ENCODE measurements at places on chromosomes 3 and 15.

- no peak for DNase-seq
Measured at GRCh38 chr3:150497956-150498355, 48.3 kb downstream of the SERP1 start.

GRCh38 chr15:100332721-100333120 lies 9.1 kb downstream of the ADAMTS17 start:
- no peak for DNase-seq

DNA sequence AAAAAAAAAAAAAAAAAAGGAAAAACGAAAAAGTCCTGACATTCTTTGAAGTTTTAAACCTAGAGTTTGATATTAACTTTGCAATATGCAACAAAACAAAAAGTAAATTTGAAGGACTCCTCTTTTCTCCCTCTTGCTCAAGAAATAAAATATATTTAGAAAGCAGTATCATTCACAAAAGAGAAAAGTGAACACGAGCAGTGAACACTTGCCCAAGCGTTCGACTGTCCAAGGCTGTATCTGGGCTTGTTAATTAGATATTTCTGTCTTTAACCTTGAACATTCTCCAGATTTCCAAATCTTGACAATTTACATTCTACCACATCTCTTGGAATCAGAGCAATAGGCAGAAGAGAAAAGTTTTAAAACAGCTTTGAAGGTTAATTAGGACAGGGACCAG lies 357.7 kb downstream of the TIGIT start:
- DNase-seq, result no peak

DNA sequence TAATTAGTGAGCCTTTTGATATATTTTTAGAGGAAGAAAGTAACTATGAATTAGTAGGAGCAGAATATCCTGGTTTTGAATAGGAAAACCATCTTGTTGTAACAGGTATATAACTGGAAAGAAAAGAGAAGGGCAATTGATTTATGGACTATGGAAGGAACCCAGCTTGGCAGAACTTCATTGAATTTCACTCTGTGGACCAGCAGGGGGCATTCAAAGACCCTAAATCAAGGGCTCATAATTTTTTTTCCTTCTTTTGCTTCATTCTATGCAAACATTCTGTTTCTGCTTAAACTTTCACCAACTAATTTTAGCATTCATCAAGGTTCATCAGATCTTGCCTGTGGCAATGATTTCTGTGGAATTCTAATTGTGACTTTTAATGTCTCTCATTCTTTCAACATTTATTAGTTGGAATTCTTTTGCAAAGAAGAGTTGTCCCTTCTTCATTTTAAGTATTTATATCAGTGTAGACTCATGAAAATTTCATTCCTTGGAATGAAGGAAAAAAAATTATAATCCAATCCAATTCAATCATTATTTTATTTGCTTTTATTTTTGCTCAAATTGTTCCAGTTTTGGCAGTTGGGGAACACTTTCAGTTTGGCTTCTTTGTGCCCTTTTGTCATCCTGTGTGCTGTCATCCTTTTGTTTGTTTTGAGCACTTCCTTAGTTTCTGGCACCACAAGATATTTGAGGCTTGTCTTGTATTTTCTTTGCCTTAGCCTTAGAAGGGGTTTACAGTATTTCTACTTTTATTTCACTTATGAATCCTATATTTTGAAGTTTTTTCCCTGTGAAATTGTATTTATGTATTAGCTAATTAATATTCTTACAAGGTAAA lies 30.4 kb downstream of the NXPE3 start:
- no peak for DNase-seq

DNA sequence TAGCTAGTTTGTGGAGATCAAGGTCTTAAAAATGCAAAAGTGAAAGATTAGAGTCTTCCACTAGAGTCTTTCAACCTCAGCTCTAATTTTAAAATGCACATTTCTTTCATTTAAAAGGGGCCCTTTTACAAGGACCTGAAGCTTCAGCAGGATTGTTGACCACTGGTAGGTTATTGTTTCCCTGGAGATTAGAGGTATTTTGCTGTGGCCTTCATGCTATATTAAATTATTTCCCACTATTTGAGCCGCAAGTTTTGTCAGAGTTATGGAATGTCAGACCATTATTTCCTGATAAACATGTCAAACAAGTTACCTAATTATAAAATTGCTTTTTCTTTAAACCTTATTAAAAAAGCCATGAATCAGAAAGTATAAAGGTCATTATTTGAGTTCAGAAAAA lies 103.1 kb upstream of the CCNL1 start:
- DNase-seq, result no peak

GRCh38 chr3:9761919-9762318 lies 7.8 kb downstream of the CAMK1 start:
- no peak for DNase-seq

- no peak for DNase-seq
Measured at GRCh38 chr15:83067638-83067962, 548 bp upstream of the BTBD1 start.

- DNase-seq, result no peak
Measured at GRCh38 chr3:135161425-135161824, 366.4 kb downstream of the EPHB1 start.

GRCh38 chr3:59381282-59381681 lies 331.5 kb upstream of the CFAP20DC start:
- no peak for DNase-seq

DNA sequence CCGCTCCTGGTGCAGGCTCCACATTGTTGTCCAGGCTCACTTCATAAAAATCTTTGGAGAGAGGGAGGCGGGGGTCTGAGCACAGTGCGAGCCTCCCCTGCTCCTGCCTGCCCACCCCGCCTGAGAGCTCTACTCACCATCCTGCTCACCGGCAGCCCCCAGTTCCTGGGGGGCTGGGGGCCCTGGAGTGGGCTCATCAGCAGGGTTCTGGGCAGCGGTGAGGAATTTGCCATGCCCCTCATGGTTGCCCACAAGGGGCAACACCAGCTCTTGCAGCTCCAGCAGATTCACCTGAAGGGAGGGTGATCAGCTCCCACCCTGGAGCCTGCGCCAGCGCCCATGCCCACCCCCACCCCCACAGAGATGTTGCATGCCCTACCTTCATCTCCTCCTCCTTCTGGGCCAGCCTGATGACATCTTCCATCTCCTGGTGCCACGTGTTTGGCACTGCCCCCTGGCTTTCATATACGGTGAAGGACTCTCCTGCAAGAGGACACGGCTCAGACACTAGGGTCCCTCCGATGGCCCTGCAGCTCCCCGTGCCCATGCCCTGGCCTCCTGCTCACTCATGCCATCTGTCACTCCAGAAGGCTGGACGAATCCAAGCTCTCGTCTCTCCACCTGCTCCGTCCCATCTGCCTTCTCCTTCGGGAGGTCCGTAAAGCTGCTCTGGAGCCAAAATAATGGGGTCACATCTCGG lies 162.1 kb downstream of the TBC1D2B start:
- no peak for DNase-seq

DNA sequence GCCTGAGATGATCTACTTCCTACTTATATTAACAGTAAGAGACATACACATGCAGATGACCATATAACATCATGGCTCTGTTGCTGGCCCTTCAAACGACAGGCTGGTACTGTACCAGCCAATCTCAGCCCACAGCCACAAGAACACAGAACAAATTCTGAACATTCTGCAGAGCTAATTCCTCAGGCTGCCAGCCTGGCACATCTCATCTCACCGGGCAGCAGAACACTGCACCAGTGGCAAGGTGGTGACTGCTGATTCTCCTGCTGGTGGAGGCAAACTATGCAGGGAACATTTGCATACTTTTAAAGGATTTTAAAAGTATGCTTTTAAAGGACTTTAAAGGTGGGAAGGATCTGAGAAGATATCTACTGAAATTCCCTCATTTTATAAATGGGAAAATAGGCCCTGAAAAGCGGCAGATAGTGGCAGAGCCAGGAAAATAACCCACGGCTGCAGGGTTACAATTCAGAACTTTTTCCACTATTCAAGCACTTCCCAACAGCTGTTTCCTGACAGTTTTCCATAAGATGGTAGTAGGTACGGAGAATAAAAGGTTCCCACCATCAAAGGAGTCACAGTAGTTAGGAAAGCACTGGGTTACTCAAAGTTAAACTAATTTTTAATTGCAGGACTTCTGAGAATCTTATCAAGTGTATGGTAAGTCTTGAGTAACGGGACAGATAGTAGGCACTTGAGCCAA lies 37.3 kb downstream of the SUMF1 start:
- no peak for DNase-seq

DNA sequence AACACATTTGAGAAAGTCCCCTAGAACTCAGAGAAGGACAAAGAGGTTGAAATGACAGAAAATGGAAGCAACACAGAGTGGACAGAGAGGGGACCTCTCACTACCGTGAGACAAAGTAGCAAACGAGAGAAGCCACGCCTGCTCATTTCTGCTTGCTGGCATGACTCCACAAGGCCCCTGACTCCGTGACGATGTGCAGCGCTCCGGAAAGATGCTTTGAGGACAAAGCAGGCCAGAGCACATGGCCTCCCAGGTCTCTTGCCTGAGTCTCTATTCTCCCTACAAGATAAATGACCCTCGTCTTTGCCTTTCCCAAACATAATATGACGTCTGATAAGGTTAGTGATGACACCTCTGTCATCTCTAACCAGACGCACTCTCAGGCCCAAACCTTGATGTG lies 63.8 kb upstream of the CTSH start:
- no peak for DNase-seq

DNA sequence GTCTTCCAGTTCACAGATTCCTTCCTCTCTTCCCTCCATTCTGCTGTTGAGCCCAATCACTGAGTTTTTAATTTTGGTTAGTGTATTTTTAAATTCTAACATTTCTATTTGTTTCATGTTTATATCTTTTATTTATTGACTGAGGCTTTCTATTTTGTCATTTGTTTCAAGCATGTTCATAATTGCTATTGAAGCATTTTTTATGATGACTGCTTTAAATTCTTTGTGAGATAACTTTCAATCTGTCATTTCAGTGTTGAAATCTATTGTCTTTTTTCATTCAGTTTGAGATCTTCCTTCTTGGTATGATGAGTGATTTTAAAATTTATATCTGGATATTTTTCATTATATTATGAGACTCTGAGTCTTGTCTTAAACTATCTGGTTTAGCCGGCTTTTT lies 192.3 kb downstream of the RPLP1 start:
- DNase-seq, result no peak

- DNase-seq, result no peak
Measured at GRCh38 chr3:178915365-178915764, 156.2 kb downstream of the ZMAT3 start.

DNA sequence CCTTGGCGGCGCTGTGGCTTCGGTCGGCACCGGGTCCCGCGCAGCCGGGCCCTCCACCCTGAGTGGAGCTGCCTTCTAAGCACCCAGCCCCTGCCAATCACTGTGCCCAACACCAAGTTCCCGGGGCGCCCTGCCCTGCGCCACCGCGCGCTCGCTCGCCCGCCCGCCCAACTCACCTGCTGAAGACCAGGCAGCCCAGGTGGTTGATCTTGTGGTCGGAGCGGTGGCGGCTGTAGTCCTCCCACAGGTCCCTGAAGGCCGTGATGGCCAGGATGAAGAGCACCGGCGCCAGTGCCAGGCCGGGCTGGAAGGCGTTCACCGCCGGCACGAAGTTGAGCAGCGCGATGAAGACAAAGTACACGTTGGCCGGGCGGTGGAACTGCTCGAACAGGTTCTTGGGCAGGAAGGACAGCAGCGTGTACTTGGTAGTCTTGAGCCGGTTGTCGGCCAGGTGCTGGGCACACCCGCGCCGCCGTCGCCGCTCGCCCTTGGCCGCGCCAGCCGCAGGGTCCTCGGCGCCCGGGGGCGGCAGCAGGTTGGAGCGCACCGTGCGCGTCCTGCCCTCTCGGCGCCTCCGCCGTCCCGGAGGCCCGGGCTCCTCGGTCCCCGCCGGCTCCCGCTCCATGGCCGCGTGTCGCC lies 536 bp downstream of the ATP10A start:
- no peak for DNase-seq

Data from cortex of kidney (tissue), 1 donor.